ENCODE measurements at places on chromosomes 16 and 17.

DNA sequence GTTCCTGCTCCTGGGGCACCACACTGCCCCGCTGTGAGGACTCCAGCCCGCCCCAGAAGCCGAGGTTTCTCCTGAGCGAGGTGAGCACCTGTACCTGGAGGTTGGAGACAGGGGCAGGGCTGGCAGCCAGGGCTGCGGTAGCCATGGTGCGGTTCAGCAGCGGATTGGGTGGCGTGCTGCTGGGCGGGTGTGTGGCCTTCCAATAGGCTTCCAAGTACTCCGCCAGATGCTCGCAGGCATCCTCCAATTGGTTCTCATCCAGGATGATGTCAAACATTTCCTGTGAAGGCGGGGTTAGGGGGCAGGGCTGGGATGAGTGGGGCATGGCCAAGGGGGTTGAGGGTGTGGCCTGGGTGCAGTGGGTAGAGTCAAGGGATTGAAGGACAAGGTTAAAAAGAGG lies 11.3 kb upstream of the ARL5C start:
- no peak for DNase-seq

DNA sequence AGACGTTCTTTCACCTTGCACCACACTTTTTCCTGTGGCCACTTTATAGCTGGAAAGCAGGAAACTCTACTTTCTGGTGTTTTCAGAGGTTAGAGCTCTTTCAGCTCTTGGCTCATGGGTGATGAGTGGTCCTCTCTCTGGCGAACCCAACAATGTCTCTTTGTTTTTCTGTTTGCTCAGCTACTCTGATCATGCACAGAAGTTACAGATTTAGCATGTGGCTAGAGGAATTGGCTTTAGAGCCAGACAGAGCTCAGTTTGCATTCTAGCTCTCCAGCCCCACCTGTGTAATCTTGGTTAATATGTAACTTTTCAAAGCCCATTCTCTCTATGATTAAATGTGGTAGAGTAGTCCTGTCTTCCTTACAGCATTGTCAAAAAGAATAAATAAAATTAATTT lies 225.2 kb downstream of the HAPSTR1 start:
- DNase-seq: no peak

- no peak for DNase-seq
Observed at GRCh38 chr16:65392806-65393565, 271.1 kb upstream of the CDH11 start.

DNA sequence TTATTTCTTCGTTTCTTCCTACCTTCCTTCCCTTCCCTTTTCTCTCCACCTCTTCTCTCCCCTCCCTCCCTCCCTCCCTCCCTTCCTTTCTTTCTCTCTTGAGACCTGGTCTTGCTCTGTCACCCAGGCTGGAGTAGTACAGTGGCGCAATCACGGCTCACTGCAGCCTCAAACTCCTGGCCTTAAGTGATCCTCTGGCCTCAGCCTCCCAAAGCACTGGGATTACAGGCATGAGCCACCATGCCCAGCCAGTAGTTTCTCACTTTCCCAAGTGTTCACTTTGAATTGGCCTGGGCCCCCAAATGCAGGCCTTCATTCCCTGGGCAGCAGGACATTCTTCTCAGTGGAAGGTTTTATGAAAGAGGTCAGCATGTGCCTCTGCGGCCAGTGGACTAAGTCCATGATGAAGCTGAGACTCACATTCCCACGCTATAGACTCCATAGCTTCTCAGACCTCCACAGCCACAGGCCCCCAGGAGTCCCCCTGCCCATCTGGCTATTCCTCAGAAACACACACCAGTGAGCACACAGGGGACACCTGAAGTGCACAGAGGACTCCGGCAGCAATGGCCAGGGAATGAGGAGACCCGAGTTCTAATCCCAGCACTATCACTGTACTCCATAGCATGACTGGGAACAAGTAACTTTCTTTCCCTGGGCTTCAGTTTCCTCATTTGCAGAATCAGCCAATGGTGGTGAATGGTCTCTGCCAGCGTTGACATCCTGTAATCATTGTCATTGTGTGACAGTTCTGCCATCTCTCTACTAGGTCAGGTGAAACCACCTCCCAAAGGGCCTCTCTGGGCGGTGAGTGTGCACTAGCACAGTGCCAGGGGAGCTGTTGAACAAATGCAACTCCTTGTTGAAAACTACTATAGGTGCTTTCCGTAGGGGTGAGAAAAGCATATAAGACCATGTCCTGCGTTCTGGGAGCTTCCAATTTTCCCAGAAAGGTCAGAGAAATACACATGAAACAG lies 69.2 kb upstream of the TBX2 start:
- DNase-seq: no peak

- no peak for DNase-seq
Observed at GRCh38 chr16:48162839-48163410, 7.1 kb upstream of the ABCC12 start.

- DNase-seq: no peak
Observed at GRCh38 chr17:66635386-66636045, 199.4 kb upstream of the CACNG5 start.

GRCh38 chr17:14803826-14804225 lies 461.3 kb downstream of the PMP22 start:
- DNase-seq: no peak

DNA sequence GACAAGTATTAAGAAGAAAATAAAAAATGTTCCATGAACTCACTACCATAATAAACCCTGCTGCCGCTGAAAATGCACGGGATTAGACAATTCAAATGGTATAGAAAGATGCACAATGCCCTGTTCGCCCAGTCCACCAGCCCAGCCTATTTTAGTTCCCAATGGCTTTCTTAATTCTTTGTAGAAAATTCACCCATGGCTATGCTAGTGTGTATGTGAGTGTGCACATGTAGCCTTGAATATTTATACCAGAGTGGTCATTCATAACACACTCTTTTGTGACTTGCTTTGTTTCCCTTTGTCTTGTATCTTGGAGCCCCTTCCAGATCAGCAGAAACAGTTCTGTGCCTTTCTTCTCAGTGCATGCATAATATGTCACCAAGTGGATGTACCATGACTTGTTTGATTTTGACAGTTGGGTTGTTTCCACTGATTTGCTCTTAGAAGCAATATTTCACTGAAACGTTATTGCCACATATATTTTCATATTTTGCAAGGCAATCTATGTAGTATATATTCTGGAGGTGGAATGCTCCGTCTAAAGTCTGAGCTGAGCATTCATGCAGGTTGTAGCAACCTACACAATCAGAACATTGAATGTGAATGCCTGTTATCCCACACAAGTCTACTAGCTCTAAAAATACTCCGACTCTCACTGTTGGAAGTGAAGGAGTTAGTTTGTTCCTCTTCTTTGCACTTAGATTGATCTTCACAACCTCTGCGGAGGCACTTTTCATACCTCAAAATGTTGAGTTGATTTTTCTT lies 383.0 kb upstream of the EEF2KMT start:
- DNase-seq: no peak

- no peak for DNase-seq
Observed at GRCh38 chr17:71107136-71107535, 937.8 kb downstream of the KCNJ2 start.

GRCh38 chr17:36727577-36727976 lies 126.2 kb downstream of the MRM1 start:
- no peak for DNase-seq

- no peak for DNase-seq
Observed at GRCh38 chr17:34503528-34504195, 75.7 kb upstream of the TMEM132E start.

DNA sequence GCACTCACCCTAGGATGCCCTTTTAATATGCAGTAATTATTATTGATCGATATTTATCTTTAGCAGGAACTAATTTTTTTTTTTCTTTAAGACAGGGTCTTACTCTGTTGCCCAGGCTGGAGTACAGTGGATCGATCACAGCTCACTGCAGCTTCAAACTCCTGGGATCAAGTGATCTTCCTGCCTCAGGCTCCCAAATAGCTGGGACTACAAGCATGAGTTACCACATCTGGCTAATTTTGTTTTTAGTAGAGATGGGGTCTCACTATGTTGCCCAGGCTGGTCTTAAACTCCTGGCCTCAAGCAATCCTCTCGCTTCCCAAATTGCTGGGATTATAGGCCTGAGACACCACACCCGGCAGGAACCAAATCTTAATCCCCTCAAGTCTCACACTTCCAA lies 29.3 kb downstream of the KIAA0753 start:
- DNase-seq: no peak
